ENCODE measurements at places on chromosomes 1 and 21.

GRCh38 chr1:43541721-43542401 is 11.2 kb downstream of the PTPRF start:
- DNase-seq: no peak

- peak; percentile 56 for DNase-seq
Observed at GRCh38 chr1:230758709-230759368, 11.7 kb downstream of the CAPN9 start.

DNA sequence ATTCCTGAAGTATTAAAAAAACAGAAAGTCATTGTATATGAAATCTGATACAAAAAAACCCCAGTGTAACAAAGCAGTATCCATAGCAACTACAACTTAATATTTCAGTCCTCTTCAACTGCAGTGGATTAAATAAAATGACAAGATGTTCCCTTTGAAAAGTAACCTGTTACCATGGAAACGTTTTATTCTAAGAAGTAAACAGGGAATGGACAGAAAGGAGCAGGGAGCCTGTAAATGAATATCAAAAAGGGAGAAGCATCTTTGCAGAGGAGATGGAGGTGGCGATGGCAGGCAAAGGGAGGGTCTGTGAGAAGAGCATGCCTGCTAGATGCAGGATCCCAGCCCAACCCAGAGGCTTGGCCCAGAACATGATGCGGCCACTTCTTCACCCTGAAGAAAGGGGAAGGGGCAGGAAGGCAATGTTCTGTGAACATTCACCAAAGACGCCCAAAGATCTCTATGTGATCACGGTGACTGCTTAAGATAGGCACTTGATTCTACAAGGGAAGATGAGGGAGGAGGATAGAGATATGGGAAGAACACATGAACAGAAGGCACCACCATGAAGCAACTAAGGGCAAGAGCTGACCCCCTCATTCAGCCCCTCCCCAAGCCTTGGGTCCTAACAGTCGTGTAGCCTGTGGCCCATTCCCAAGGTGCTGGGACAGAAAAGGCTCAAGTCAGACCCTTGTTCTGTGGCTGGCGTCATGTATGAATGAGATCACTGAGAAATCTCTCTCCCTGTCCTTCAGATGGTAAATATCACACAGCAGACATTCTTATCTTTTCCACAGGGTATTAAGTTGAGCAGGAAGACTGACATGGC is 200.0 kb downstream of the SLC45A1 start:
- no peak for DNase-seq

GRCh38 chr1:8844501-8845006 is 27.1 kb upstream of the RERE start:
- no peak for DNase-seq

DNA sequence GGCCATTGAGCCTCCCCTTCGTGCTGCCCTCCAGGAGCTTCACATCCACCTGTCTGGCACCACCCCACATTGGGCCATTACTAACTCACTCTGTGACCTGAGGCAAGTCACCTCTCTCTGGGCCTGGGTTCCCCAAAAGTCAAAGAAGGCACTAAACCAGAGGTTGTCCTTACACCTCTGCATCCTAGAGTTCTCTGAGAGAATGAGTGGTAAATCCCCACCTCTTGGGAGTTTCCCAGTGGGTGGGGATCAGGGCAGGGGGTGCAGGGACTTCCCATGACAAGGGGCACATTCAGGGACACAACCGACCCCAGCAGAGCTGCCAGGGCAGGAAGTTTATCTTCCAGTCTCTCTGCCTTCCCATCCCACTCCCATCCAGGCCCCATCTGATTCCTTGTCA is 99.7 kb downstream of the EPHB2 start:
- DNase-seq: no peak

DNA sequence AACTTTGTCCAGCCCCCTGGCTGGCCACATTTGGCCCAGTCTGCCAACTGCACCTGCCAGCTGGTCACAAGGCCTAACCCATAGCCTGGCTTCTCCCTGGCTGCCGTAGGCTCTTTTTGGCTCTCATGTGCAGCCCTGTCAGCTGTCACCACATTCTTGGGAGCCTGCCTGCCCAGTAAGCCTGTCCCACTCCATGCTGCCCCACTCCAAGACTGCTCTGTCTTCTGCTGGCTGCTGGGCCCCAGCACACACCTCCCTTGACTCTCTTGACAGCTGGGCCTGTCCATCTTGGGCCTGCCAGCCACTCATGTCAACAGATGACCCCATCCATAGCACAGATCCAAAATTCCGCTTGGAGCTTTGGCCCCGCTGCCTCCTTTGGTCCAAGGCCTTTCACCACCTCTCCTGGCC is 74.3 kb upstream of the EDN2 start:
- DNase-seq: no peak

GRCh38 chr21:29104239-29104708 is 26.2 kb upstream of the MAP3K7CL start:
- DNase-seq: no peak

- DNase-seq: no peak
Observed at GRCh38 chr1:234839663-234840062, 229.7 kb upstream of the IRF2BP2 start.

- no peak for DNase-seq
Observed at GRCh38 chr1:175216444-175216843, 23.9 kb upstream of the KIAA0040 start.

DNA sequence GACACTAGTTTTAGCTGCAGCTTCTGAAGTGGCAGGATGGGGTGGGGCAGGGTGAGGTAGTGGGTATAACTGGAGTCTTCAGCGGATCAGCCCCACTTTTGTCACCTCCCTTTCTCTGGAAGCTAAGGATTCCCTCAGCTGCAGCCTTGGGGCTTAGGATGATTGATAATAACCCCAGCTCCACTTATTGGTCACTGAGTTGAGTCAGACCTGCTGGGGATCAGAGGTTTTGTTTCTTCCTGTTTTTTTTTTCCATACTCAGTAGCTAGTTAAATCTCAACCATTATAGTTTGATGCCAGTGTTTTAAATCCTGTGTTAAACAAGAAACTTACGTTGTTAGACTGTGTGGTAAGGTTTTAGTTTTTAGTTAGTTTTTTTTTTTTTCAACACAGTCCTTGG is 57.2 kb downstream of the LAMC1 start:
- no peak for DNase-seq

DNA sequence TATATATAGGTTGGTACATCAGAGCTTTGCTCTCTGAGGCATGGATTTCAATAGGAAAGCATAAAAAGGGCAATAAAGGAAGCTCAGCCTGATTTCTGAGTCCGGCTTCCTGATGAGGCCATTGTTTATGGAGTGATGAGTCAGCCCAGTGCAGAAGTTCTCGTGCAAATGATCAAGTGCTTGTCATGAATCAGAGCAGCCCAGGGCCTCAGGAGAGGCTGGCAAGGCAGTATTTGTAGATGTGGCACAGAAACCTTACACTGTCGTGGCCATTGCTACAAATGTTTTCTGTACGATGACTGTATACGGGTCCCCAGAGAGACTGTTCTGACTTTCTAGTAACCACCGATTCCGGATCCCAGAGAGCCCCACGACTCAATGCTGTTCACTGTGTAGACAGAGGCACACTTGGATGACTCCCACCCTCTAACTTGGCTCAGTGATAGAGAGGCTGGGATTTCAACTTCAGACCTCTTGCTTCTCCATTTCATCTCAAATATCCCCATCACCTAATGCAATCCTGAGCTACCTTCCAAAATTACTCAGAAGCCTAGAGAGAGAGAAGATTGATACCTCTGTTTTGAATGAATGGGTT is 26.8 kb downstream of the UMODL1 start:
- no peak for DNase-seq

DNA sequence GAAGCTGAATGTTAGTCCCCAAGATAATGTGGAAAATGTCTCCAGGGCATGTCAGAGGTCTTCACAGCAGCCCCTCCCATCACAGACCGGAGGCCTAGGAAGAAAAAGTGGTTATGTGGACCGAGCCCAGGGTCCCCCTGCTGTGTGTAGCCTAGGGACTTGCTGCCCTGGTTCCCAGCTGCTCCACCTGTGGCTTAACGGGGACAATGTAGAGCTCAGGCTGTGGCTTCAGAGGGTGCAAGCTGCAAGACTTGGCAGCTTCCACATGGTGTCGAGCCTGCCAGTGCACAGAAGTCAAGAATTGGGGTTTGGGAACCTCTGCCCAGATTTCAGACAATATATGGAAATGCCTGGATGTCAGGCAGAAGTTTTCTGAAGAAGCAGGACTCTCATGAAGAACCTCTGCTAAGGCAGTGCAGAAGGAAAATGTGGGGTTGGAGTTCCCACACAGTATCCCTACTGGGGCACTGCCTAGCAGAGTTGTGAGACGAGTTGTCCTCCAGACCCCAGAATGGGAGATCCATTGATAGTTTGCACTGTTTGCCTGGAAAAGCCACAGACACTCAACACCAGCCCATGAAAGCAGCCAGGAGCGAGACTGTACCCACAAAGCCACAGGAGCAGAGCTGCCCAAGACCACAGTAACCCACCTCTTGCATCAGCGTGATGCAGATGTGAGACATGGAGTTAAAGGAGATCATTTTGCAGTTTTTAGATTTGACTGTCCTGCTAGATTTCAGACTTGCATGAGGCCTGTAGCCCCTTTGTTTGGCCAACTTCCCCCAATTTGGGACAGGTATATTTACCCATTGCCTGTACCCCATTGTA is 204.9 kb downstream of the MRPL39 start:
- no peak for DNase-seq

DNA sequence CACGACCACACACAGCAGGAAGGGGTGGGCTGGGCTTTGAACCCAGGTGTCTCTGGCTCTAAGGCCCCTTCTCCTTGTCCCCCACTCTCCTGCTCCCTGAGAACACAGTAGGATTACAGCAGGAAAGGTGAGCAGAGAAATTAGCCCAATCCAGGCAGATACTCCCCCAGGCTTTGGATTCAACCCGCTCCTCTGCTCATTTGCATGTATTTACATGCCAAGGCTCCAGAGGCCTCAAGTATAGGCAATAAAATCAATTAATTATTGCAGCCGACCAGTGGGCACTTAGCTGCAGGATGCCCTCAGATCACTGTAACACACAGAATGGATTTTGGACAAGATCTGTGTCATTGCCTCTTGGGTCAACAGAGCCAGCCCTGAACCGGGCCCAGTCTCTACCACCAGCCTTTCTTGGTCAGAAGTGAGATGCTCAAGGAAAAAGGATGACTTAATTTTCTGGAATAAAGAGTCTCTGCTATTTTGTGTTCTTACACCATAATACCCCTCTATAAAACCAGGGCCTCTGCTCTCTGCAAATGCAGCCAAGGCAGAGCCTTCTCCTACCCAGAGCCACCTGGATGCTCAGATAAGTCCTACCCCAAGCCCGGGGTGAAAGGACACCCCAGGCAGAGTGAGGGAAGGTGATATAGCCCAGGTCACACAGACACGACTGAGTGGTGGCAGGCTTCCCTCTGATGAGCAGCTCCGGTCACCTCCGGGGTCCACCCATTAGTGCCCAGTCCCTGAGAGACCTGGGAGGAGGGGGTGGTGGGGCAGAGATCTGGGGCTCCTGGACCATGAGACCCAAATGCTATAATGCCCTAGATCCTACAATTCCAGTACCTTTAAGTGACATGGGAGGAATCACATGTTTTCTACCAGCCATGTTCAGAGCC is 28.9 kb downstream of the MATN1 start:
- DNase-seq: no peak

DNA sequence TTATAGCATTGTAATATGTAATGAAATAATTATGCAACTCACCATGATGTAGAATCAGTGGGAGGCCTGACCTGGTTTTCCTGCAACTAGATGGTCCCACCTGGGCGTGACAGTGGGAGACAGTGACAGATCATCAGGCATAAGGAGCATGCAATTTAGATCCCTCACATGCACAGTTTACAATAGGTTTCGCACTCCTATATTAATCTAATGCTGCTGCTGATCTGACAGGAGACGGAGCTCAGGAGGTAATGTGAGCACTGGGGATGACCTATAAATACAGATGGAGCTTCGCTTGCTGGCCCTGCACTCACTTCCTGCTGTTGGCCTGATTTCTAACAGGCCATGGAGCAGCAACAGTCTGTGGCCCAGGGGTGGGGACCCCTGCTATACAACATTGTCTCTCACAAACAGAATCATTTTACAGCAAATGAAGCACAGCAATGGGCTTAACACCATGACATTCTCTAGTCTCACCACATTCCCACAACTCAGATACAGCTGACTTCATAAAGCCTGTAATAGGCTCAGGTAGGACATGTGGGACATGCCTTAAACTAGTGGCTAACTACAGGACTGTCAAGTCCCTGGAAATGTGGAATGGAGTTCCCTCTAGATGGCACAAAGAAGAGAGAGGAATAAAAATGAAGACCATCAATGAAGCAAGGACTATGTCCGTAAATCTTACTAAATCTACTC is 40.7 kb upstream of the SLC5A9 start:
- no peak for DNase-seq

GRCh38 chr1:87230501-87230900 is 98.2 kb upstream of the LMO4 start:
- no peak for DNase-seq

GRCh38 chr21:14995226-14995625 is 69.6 kb downstream of the NRIP1 start:
- DNase-seq: no peak

GRCh38 chr1:59560807-59561450 is 253.8 kb upstream of the HOOK1 start:
- DNase-seq: no peak

DNA sequence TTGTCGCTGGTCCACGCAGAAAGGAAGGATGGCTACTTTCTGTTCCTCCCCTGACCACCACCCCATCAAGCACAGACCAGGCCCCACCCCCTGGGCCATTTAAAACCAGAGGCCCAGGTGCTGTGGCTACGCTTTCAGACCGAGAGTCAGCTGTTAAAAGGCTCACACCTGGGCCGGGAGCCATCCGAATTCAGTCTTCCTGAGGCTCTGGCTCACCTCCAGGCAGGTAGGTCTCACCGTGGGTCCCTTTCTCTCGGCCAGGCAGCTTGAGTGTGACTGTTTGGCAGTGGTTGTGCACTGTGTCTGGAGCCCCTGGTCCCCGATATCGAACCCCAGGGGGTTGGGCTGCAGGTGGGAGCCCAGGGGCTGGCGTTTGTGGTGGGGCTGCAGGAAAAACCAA is 7.2 kb downstream of the ACTL8 start:
- no peak for DNase-seq

DNA sequence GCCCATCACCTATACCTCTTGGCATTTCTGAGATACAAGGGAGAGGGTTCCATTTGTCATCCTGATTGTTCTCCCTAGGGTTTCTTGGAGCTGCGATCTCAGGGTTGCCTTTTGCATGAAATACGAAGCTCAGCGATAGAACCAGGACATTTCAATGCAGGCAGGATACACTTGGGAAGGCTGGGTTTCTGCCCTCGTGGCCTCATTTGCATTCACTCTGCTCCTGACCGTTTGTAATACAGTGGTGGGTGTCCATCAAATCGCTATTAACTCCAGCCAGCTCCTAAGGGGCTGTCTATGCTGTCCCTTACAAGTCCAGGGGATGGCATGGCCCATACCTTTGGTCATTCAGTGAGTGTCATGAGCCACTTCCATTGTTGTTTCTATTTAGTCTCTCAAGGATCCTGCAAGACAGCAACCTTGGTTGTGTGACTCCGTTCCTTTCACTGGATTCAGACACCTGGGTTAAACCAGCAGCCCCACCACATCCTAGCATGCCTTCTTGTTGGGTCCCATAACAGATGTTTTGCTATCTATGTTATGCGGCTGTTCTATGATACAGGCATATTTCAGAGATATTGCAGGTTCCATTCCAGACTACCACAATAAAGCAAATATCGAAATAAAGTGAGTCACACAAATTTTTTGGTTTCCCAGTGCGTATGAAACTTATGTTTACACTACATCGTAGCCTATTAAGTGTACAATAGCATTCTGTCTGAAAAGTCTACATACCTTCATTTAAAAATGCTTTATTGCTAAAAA is 18.3 kb downstream of the KAZN start:
- DNase-seq: no peak
